ENCODE measurements at places on chromosomes 7 and 10.

DNA sequence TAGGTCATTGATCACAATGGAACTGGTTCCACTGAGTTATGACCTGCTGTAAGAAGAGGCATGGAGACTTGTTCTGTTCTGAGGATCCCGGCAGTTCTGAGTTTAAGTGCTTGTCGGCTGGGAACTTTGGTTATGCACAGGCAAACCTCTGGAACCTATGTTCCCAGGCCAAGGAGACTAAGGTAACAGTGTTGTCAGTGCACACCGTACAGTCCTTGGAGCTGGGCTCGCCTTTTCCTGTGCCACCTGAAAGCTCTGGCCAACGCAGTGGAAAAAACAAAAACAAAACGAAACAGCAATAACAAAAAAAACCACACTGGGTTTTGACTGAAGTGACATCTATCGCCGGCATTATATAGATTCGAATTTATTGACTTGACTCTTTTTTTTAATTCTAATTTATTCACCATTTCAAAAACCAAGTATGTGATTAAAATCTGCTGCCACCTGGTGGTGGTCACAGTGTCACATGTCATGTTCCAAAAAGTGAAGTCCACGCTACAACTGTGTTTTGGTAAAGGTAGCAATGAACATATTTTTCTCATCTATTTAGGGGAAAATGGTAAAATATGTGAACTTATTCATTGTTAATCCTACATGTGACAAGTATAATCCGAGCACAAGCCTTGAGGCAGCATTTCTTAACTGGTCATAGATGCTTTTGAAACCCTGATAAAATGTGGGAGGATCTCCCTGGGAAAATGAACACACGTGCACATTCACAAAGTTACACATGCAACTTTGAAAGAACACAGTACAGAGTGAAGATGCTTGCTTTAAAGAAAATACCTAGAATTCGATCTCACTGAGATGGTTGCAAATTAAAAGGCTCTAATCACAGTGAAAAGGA lies 113.8 kb upstream of the PPP2R2D start:
- DNase-seq = no peak

GRCh38 chr7:3188946-3189345 lies 112.1 kb upstream of the SDK1 start:
- DNase-seq = no peak

- DNase-seq = no peak
Observed at GRCh38 chr7:106400923-106401322, 116.1 kb upstream of the NAMPT start.

DNA sequence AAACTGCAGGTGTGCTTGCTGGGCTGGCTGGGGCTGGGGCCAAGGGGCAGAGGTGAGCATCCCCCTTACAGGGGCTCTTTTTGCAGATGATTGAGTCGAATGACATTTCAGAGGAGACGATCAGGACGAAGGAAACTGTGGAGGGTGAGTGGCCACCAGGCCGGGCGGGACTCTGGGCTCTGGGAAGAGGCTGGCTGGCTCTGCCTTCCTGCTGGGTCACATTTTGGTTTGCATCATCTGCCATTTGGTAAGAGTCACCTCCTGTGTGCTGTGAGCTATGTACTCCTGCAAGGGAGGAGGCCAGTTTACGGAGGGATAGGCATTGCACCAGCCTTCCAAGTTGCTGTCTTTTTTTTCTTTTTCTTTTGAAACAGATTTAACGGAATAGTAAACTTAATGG lies 73.0 kb upstream of the GTF2IRD1 start:
- DNase-seq = no peak

GRCh38 chr7:80063834-80064233 lies 70.8 kb upstream of the GNAI1 start:
- no peak for DNase-seq

DNA sequence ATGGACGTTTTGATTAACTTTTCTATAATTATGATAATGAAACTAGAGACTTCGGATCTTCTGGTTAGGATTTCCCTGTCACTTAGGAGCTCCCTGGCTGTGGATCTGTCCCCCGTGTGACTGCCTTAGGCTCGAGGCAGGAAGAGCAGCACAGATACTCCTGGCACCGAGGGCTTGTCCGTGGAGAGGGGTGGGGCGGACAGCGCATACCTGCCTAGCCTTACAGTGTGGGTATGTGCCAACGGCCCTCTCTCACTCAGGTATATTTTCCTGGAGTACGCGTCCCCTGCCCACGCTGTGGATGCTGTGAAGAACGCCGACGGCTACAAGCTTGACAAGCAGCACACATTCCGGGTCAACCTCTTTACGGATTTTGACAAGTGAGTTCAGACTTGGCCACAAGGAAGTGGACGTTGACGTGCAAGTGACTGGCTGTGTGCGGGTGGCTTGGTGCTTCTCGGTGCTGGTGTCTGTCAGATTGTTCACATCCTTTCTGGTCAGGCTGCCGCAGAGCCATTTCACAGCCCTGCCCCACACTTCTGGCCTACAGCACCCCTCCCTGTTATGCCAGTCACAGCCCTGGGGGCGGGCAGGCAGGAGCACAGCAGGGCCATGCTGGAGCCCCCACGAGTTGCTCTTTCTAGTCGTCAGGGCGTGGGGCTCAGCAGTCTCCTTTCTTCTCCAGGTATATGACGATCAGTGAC lies 7.9 kb downstream of the EIF3B start:
- DNase-seq = no peak

- DNase-seq = no peak
Observed at GRCh38 chr10:97701438-97702069, 12.0 kb upstream of the MARVELD1 start.

DNA sequence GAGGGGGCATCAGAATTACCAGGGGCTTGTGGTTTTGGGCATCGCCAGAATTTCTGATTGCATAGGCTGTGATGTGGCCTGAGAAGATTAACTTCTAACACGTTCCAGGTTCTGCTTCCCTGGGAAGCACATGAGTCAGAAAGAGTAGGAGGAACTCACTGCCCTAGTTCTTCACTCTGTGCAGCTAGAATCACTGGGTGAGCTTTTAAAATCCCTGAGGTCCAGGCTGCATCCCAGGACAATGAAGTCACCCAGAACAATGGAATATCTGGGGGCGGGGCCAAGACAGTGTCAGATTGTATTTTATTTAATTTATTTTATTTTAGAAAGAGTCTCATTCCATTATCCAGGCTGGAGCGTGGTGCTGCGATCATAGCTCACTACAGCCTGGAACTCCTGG lies 636.5 kb downstream of the CALN1 start:
- peak; percentile 13 for DNase-seq

DNA sequence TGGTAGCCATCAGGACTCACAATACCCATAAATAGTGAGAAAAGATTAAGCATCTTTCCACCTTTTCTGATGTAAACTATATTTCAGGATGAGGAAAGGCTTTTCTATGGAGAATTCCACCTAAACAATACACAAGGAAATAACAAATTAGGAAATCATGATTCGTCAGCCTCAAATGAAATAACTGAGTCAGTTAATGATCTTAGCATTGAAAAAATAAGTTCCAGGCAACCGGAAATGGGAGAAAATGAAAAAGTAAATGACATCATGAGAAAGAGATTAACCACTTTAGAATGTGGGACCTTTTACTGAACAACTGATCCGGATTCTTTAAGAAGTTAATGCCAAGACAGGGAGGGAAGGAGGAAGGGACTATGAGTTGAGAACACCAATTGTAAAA lies 742.3 kb downstream of the TNS3 start:
- no peak for DNase-seq

- DNase-seq = no peak
Observed at GRCh38 chr7:137439829-137440825, 96.6 kb upstream of the PTN start.

Measured in right atrium auricular region (tissue), 2 donors.